Lung (tissue), 17 donors: ENCODE measurements at places on chromosomes 1 and 21.
A peak's percentile ranks its signal among the peaks of the same experiment; 100 is the strongest.

DNA sequence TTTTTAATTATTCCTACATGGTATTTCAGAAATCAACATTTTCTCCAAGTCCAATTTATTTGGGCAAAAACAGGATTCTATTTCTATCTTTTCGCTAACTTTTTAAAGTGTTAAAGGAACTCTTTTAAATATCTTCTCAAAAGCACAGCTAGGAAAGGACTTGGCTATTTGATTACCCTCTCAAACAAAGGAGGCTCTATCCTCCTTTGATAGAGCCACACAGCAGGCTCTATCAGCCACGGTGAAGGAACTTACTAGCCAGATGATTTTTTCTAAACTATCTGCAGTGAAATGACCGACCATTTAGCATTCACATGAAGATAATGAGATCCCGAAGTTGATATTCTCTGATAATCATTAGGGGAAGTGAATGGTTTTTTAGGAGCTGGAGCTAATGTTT lies 9.1 kb downstream of the ANGPTL7 start:
- DNase-seq = no peak

GRCh38 chr1:159140474-159140873 lies 30.9 kb upstream of the CADM3 start:
- DNase-seq = no peak

DNA sequence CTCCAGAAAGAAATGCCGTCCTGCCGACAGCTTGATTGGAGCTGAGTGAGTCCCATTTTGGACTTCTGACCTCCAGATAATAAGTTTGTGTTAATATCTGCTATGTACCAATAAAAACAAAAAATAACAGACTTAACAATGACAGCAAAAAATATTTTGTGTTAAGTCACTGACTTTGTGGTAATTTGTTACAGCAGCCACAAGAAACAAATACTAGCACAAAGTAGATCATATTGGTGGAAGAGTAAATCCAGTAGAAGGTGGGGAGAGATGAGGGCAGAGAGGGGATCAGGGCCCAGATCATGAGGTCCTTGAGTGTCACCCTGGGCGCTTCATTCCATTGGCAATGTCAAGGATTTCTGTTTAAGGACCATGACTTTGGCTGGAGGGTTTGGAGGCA lies 168.6 kb downstream of the DYRK1A start:
- DNase-seq = no peak

GRCh38 chr1:91523482-91523881 lies 22.8 kb downstream of the CDC7 start:
- no peak for DNase-seq

- DNase-seq = no peak
Observed at GRCh38 chr21:45996311-45997204, 15.0 kb downstream of the COL6A1 start.

DNA sequence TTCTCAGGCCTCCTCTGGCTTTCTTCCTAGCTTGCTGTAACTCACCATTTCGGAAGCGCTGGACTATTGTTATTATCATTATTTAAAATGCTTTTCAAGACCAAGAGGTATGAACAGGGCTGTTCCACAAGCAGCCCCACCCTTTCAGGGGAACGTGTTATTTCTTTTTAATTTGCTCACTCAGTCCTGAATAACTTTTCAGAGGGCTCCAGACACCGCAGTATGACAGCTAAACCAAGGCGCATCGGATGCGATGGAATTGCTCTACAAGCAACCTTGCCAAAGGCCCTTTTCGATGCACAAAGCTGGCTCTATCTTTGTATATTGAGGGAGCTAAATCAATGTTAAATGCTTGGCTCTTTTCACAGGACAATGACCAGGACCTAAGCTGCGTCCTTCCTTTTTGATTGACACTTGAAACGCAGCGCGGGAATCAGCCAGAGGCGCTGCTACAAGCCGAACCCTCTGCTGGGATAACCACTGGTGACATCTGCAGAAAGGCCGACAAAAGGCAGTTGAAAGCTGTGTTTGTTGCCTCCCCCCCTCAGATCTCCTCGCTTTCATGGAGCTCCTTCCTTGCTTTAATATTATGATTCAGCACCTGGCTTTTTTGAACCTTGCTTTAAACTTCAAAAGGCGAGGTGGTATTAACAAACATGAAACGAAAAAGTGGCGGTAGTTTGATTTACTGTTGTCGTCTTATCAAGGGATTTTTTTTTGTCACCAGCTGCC lies 204.7 kb upstream of the PROX1 start:
- no peak for DNase-seq

GRCh38 chr1:230977761-230978490 lies 735 bp downstream of the TTC13 start:
- peak; percentile 25 for DNase-seq

DNA sequence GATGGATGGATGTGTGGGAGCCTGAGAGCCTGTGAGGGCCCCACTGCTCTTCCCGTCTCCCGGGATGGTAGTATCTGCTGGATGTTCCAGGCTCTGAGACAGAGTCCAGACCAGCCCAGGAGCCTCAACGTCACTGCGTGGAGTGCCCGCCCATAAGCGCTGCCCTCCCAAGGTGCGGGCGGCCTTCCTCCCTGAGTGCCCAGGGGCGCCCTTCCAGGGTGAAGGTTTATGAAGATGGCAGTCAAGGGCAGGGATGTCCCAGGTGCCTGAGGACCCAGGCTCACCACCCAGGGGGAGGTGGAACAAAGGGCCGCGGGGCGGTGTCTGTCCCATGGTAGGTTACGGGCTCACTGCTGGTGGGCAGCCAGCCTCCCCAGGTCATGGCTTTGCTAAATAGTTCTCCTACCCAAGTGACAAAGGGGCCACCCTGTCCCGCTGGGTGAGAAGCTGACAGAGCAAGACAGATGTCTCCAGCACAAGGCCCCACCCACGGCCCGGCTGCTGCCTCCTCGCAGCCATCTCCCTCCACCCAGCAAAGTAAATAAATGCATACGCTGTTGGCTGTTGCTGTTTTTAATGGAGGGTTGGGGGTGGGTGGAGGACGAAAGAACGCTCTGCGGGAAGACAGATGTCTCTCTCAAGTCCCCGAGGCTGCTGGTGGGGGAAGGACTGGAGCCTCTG lies 9.0 kb upstream of the GPR153 start:
- DNase-seq = peak; percentile 82

DNA sequence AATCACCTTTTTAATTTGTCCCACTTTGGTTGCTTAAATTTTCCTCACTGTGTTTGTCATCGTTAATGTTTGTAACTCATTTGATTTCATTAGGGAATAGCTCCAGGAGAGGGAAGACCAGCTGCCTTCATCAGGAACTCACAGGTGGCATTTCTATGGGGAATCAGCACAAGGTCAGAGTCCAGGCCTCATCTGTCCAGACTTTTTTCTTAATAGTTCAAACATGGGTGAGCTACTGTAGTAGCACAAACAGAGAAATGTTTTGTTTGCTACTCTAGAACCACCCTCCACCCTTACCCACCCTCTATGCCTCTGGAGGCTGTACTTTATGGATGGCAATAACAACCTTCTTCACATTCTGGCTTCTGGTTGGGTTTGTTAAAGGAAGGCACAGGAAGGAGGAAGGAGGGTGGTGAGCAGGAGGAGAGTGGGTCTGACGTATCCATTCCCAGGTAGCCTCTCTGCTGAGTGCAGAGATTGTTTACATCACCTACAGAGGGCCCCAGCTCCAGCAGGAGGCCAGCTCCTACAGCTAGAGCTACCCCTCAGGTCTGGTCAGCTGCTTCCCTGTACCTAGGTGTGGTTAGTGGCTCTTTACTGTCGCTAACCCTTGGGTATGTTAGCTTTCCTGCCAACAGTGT lies 8.1 kb upstream of the TEDDM1 start:
- peak; percentile 57 for DNase-seq

- DNase-seq = no peak
Observed at GRCh38 chr1:70475023-70475422, 64.0 kb downstream of the CTH start.

- no peak for DNase-seq
Observed at GRCh38 chr1:61812916-61813315, 70.6 kb downstream of the PATJ start.

- DNase-seq = no peak
Observed at GRCh38 chr1:245356891-245357585, 202.3 kb downstream of the KIF26B start.

- no peak for DNase-seq
Observed at GRCh38 chr1:223001653-223002634, 141.1 kb downstream of the TLR5 start.
